ENCODE measurements at places on chromosomes 4 and X.

DNA sequence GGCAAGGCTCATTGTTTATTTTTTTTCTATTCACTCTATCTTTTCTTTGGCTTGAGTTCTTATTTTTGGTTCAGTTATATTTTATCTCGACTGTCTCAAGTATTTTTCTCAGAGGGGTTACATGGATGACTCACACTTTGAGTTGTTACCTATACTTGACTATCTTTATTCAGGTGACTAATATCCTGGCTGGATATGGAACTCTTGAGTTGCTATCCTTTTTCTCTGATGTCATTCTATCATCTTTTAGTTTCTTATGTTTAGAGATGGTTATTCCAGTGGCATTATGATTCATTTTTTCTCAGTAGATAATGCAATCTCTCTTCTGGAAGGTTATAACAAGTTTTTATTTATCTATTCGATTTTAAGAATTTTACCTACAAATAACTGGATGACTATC is 117.9 kb downstream of the COX18 start:
- no peak for DNase-seq

DNA sequence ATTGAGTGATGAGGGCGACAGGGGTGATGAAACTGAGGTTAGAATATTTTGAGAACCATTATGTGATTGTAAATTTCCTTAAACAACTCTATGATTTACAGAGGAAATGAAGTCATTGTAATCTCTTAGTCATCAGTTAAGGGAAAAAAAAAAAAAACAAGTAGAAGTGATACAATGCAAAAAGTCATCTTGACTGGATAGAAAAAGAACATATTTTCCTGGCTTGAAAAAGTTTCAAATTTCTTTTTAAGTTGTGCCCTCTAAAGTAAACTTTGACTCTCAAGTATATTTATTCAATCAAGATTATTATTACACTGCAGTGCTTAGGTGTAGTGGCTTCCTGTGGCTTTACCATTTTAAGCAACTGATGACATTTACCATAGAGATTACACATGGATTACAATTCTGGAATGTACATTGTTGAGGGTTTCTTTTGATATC is 40.6 kb downstream of the GABRB1 start:
- DNase-seq: no peak

DNA sequence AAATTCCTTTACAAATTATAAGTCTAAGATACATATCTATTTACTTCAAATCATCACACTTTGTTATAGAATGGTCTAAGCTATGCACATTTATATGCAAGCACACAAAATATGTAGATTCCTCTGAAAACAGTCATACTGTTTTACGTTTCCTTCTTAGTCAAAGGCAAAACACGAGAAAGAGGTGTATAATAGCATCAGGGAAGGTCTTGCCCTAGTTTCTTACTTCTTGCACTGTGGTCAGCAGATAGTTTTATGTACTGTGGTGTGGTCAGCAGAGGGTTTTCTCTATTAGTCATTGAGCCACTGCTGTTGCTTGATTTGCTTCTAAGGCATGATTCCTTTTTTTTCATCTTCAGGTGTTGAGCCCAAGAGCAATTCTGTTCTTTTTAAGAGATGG is 117.7 kb downstream of the ADAM29 start:
- no peak for DNase-seq

DNA sequence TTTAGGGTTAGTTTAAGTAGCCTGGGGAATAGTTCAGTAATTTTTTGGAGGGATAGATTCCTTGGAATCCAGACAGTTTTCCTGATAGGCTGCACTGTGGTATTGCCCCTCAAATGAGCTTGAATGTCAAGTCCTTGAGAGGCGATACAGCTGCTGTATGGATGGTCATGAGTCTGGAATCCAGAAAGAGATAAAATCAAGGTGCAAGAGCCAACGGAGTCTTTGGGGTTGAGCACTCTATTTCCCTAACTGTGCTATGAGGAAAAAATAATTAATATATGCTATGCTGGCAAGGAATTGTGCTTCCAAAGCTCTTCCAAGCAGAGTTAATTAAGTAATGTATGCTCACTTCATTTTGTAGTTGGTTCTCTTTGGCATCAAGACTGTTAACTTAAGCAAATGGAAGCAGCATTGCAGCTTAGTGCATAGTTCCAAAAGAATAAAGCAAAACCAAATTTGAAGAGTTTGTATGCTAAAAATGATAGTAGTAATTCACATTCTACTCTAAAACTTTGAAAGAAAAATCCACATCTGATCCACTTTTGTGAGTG is 48.8 kb downstream of the LIMCH1 start:
- no peak for DNase-seq

Measured in NCI-H187 (cell line).